Daoy (cell line): ENCODE measurements at places on chromosomes 4 and X.
A peak's percentile ranks its signal among the peaks of the same experiment; 100 is the strongest.

DNA sequence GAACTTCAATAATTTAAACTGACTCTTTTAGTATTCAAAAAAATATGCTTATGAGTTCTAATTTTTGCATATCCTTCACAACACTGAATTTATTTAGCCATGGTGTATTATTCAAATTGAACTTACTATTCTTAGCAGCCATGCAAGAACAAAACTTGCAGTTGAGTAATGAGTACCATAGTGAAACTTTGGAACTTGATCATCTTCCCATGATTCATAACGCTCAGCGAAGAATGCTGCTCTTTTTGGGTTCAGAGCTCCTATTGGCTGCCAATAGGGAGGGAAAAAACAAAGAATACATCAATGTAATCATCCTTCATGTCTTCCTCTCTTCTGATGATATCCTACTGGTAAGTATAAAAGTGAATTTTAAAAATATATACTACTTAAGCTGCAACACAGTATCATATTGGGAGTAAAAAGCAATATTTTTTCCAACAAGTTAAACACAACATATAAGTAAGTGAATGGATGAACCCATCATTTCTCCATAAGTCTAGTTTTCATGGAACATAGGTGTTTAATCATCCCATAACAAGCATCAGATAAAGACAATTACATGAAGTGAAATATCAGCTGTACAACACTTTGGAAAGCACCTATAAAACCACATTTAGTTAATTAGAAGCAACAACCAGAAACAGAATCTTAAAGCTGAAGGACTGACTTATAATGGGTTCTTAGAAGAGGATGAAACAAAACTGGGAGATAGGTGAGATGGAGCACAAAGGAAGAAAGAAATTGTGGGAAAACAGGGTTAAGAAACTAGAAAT, 145.2 kb upstream of the MAB21L2 start:
- DNase-seq, result no peak

DNA sequence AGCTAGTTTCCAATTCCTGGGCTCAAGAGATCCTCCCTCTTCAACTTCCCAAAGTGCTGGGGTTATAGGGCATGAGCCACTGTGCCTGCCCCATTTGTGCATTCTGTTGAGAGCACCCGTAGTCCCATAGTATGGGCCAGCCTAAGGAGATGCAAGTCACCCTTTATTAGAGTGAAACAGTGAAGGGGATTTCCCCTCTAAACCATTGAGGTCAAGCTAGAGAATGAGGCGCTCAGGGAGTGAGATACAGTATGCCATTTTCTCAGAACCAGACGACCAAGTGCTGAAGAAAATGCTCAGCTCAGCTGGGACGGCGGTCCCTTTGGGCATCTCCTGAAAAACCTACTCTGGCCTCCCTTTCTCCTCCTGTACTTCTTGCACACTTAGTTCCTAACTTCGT, 18.7 kb downstream of the RNF4 start:
- no peak for DNase-seq

DNA sequence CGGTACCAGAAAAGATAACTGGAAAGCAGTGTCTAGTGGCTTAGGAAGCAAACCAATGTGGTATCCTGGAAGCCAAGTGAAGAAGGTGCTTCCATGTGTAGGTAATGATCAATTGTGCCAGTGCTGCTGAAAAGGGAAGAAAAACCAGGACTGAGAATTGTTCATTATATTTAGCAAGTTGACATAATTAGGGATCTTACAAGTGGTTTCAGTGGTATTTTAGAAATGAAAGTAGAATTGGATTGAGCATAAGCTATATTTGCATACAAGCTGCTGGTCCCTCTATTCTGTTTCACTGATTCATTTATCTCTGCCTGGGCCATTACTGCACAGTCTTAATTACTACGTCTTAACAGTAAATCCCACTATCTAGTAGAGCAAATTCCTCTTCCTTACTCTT, 32.3 kb downstream of the PRDM8 start:
- no peak for DNase-seq

- DNase-seq, result no peak
These were observed 441.1 kb downstream of the KCNIP4 start for GRCh38 chr4:21507439-21507838.

DNA sequence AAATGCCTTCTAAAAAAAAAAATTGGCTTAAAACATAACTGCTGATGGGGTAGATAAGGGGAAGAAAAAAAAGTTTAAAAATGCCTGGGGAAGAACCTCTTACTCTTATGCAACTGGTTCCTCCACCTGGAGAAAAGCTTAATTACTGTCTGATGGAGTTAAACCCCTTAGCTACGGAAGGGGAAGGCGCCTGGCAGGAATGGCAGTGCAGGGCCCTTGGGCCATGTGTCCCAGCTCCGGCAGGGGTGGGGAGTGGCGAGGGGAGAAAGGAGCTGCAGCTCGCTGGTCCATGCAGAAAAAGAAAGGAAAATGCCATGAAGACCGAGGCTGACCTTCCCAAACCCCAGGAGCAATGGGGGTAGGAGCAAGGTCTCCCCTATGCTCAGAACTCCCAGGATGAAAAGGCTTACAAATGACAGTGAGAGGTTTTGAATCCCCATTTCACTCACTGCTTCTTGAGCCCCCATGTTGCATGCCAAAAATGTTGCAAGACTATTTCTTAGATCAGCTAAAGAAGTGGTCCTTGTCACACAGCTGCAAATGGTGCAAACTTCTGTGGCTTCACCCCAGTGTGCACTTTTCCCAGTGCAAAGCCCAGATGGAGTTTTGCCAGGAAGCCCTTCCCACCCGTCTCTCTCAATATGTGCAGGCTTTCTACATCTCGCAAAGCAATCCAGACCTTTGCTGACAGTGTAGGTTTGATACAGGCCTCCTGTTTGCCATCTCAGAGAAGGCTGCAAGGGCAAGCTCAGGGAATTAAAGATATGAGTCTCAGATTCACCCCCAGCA, 204.8 kb upstream of the CT83 start:
- no peak for DNase-seq

- no peak for DNase-seq
These were observed 18.7 kb upstream of the ZNF630 start for GRCh38 chrX:48090123-48090522.

- DNase-seq, result peak; percentile 11
These were observed 42.8 kb downstream of the IL21 start for GRCh38 chr4:122577808-122578781.

DNA sequence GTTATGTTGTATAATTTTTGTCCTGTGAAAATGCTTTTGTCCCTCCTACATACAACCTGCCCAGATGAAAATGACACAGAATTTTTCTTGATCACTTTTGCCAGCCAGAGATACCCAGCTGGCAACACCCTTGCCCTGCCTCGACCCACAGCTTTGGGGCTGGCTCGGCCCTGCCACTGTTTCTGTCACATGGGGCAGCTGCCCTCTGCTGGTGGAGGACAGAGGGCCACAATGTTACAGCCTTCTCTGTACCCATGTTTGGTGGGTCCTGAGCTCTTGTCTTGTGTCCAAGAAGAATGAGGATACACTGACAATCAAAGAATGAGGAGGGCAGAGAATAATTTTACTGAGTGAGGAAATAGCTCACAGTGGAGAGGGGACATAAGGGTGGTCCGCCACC, 31.1 kb downstream of the BMP15 start:
- DNase-seq, result peak; percentile 14

GRCh38 chr4:4425696-4426095, 38.8 kb downstream of the NSG1 start:
- no peak for DNase-seq
